ENCODE measurements at places on chromosomes 1 and 21. TPM values are rescaled to one million over a fixed set of nuclear protein-coding genes. Genes with fewer than 3 reads are reported as not detected.

AADACL4 gene
- not detected for total RNA-seq

AMY1A gene
- not detected for total RNA-seq

RAB42 gene
- not detected for total RNA-seq

ST6GALNAC3 gene
- 0.26 TPM for total RNA-seq

FBXO42 gene
- 13.6 TPM for total RNA-seq

OR4F29 gene
- not detected for total RNA-seq

RGSL1 gene
- total RNA-seq, result not detected

ACKR1 gene
- total RNA-seq, result not detected

OR14K1 gene
- total RNA-seq, result not detected

DNA sequence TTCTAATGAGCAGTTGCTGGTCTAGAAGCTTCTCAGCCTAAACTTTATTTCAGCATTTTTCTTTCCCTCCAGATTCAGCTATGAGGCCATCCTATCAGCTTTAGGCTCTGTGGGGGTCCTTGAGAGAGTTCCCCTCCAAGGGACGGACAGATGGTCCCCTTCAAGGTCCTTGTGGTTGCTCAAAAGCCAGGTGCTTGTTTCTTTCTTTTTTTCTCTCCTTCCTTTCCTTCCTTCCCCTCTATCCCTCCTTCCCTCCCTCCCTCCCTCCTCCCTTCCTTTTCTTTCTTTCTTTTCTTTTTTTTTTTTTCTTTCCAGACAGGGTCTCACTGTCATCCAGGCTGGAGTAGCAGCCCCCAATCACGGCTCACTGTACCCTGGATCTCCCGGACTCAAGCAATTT, 1.2 kb upstream of the IL6R start:
- DNase-seq, result no peak

- no peak for DNase-seq
Measured at GRCh38 chr1:79431340-79431739, 424.8 kb upstream of the ADGRL4 start.

DNA sequence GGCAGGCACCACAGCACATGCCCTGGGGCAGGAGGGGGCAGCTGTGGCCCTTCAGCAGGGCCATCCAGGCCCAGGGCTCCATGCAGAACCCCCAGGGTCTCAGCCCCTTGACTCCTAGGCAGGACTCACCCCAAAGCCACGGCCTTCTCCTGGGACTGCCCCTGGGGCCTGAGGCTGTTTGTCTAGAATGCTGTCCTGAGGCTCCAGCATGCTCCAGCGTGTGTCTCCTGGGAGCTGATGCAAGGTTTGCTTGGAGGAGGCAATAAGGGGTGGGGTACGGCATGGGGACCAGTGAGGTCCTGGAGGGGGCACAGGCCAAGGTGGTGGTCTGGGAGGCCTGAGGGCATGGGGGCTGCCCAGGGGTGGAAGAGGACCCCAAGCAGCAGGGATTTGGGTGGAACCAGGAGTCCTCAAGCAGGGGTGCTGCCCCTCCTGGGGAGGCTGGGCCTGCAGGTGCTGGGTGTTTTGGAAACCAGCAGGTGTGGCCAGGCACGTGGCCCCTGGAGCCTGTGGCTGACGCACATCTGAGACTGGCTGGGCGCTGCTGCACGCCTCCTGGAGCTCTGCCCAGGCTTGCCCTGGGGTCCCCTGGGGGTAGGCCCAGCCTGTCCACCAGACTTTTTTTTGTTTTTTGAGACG, 7.8 kb upstream of the CALML6 start:
- no peak for DNase-seq

DNA sequence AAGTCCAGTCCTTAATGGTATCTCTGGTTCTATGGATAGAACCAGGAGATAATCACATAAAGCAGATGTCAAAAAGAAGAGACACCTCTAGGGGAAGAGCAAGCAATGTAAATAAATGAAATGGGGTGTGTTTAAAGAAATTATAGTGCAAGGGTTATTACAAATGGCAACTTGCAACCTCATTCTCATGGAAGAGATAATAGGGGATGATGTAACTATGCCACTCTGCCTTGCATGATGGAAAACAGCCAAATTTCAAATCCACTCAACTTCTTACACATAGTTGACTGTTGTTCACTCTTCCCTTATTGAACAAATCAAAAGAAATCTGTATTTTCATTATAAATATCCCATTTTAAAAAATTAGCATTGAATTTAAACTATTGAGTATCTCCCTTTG, 274.0 kb upstream of the TMPRSS15 start:
- no peak for DNase-seq

GRCh38 chr21:38984568-38984967, 178.8 kb downstream of the ETS2 start:
- DNase-seq, result no peak

- DNase-seq, result no peak
Measured at GRCh38 chr1:36968730-36969129, 65.6 kb downstream of the GRIK3 start.

GRCh38 chr1:113792986-113793385, 19.3 kb downstream of the RSBN1 start:
- DNase-seq, result no peak

- no peak for DNase-seq
Measured at GRCh38 chr1:211493876-211494653, 2.1 kb upstream of the RD3 start.

GRCh38 chr1:162200096-162200847, 130.8 kb downstream of the NOS1AP start:
- no peak for DNase-seq

DNA sequence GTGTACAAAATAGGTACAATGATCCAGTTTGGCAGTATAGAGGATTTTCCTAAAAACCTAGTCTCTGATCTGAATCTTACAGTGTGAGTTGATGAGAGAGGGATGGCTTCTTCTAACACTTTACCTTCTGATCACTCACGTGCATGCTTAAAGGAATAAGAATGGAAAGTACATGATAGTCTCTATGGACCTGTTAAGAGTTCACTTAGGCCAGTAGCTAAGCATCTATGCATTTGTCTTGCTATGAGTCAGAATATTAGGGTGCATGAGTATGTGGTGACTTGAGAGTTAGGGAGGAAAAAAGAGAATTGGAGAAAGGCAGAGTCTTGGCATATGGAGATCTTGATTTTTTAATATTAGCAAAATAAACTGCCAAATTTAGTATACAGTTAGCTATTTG, 206.3 kb downstream of the COL11A1 start:
- no peak for DNase-seq

- DNase-seq, result no peak
Measured at GRCh38 chr1:107323784-107324183, 182.9 kb downstream of the NTNG1 start.

DNA sequence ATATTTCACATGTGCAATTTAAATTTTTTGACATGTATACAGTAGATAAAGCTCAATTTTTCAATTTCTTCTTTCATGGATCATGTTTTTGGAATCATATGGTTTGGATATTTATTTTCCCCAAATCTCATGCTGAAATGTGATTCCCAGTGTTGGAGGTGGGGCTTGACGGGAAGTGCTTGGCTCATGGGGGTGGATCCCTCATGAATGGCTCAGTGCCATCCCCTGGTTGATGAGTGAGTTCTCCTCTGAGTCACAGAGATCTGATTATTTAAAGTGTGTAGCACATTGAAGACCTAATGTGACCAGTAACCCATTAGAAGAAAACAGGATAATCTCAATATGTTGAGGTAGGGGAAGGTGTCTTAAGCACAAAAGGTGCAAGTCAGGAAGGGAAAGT, 9.1 kb upstream of the IFI16 start:
- peak; percentile 20 for DNase-seq

DNA sequence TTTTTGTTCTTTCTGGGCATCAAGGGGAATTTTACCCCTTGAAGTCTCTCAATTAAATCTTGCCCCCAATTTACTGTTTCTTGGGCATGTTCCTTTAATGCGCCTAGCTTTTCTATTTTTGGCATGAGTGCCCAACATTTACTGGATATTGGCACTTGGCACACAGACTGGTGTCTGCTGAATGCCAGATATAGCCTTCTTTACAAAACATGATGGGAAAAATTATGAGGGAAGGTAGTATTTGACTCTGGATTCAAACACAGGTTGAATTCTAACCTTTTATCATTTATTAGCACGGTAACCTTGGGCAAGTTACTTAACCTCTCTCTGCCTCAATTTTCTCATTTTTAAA, 88.3 kb upstream of the GPR52 start:
- no peak for DNase-seq

DNA sequence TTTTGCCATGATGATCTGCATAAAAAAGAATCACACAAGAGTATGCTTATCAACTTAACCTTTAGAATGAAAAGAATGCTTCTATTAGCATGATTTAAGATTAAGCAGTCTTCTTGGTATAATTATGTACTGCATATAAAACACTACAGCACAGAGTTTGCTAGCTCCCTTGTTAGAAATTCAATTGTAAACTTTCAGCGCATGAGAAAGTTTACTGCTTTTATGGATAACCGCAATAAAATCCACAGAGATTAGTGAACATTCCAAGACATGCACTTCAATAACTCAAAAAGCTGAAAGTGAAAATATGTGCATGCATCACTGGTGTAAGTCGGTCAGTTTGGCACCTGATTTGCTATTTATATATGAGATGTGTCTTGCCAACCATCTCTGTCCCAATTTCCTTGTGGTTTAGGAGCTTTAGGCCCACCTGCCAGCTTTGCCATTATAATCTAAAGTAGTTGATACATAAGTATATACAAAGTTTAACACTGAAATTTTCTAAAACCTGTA, 16.9 kb downstream of the CCT8 start:
- no peak for DNase-seq

- DNase-seq, result no peak
Measured at GRCh38 chr1:8377271-8377981, 59.5 kb downstream of the SLC45A1 start.

- no peak for DNase-seq
Measured at GRCh38 chr1:58443986-58444868, 102.3 kb downstream of the OMA1 start.

DNA sequence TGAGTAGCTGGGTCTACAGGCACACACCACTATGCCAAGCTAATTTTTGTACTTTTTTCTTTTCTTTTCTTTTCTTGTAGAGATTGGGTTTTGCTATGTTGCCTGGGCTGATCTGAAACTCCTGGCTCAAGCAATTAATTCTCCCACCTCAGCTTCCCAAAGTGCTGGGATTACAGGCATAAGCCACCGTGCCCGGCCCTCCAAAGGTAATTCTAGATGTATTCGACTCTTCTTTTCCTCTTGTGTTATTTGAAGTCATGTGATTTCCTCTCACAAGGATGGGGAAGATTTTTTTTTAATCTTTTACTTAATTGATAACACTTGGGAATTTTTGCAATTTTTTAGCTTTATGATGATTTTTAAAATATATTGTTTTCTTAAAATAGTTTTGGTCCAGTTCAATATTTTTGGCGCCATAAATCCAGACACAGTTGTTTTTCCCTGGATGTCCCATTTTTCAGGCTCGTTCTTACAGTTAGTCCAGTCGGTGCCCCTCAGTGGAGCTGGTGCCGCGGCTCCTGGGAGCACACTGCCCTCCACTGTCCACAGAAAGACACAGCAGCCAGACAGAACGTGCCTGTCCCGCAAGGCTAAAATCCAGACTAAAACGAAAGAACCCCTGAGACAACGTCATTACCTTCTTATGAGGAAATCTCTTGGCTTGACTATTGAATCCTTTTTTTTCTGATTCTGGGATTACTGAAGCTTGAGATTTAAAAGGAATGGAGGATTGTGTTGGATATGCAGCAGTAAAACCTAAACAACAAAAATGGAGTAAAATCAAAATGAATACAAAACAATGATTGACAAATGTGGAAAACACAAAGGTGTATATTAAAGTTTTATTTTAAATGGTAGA, 22.4 kb downstream of the STPG1 start:
- DNase-seq, result peak; percentile 80

GRCh38 chr1:147924813-147925212, 3.4 kb upstream of the GPR89B start:
- peak; percentile 14 for DNase-seq

DNA sequence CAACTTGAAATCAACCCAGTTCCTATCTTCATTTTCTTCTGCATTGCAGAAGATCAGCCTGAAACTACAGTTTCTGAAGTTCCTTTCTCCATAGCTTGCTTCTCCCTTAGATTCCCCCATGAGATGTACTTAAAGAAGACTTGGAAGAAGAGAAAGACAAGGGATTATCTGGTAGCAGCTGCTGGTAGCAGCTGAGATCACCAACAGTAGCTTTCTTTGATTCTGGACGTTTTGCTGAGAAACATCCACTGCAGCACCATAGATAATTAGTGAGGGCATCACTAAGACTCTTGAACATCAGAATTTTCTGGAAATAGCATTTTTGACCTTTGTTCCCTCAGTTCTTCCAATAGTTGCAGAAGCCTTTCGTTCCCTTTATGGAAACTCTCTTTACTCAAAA, 465 bp upstream of the CFHR3 start:
- no peak for DNase-seq

GRCh38 chr1:32335790-32336590, at the start of gene MARCKSL1:
MARCKSL1 (minus strand) TSS chr1:32336233; CDS start chr1:32336033, 200 bp downstream.
- DNase-seq, result peak; percentile 81

GRCh38 chr1:5508669-5509330, 483.4 kb downstream of the NPHP4 start:
- DNase-seq, result no peak

- DNase-seq, result no peak
Measured at GRCh38 chr1:33219886-33220661, 36.2 kb upstream of the ZNF362 start.
